ENCODE measurements at places on chromosomes 2 and 18.
A peak's percentile ranks its signal among the peaks of the same experiment; 100 is the strongest.

- DNase-seq = no peak
Measured at GRCh38 chr2:235666213-235666781, 172.5 kb downstream of the AGAP1 start.

- no peak for DNase-seq
Measured at GRCh38 chr18:67636597-67637385, 120.3 kb upstream of the DSEL start.

DNA sequence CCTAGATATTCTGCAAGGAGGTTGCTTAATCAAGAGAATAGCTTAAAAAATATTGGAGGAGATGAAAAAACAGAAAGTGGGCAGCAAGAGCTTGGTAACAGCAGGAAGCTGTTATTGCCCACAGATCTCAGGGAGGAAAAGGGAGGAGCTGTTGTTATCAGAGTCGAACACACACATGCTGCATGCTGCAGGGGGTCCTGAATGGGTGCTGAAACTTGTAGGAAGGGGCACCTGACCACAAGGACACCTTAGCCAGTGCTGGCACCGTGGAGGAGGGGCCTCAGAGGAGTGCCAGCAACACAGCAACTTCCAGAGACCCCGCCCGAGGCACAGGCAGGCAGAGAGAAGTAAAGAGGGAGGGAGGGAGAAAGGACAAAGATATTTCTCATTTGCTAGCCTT, 332.9 kb downstream of the SOCS6 start:
- DNase-seq = no peak

- DNase-seq = no peak
Measured at GRCh38 chr2:177239932-177240630, 24.4 kb downstream of the NFE2L2 start.

DNA sequence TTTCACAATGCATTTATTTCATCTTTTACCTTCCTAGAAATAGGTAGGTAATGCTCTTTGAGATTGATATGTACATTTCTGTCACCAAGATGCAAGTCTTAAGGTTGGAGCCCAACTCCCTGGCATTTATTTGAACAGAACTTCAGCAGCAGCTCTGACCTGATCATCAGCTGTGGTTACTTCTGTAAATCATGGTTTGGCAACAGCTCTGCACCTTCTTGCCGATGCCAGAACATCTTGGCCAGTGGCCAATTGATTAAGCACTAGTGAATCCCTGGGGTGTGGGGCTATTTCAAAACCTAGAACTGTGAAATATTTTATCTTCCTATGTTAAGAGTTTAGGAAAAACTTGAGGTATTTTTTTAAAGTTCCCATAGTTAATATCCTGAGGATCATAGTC, 124.8 kb upstream of the NYAP2 start:
- DNase-seq = no peak

DNA sequence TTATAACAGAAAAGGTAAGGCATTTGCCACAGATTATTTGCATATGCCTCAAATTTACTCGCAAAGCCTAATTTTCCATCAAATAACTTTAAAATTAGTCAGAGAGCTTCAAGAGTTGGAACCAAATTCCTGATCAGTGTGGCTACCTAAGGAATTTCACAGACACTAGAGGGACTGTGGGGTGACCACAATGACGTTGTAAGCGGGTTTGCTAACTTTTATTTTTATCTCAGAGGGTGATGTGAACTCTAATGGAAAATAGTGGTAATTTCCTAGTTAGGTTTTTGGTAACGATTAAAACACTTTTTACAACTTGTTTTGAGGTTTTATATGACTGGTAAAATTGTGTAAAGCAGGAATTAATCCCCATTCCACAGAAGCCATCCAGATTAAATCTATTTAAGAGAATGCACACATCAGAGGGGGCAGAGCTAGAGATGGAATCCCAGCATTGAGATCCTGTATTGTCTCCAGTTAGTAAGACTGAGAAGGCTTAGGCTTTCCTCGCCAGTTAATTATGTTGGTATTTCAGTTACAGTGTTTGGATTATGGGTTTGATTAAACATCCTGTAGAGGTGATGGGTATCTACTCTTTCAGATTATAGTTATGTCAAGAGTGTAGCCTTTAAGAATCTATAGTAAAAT, 129.0 kb downstream of the GPD2 start:
- DNase-seq = no peak

DNA sequence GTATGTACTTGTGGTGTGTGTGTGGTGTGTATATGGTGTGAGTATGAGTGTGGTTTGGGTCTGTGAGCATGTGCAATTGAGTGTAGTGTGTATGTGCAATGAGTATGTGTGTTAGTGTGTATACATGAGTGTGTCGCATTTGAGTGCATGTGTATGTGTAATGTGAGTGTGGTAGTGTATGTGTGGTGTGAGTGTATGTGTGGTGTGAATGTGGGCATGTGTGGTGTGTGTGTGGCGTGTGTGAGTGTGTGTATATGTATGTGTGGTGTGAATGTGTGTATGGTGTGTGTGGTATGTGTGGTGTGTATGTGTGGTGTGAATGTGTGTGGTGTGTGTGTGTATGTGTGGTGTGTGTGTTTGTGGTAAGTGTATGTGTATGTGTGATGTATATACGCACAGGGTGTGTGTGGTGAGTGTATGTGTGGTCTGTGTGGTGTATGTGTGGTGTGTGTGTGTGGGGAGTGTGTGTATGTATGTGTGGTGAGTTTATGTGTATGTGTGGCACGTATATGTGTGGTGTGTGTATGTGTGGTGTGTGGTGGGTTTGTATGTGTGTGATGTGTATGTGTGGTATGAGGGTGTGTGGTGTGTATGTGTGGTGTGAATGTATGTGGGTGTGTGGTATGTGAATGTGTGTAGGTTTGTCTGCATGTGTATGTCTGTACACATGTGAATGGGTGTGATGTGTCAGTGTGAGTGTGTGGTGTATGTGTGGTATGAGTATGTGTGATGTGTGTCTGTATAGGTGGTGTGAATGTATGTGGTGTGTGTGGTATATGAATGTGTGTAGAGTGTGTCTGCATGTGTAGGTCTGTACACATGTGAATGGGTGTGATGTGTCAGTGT, 123.4 kb downstream of the DOCK10 start:
- no peak for DNase-seq

DNA sequence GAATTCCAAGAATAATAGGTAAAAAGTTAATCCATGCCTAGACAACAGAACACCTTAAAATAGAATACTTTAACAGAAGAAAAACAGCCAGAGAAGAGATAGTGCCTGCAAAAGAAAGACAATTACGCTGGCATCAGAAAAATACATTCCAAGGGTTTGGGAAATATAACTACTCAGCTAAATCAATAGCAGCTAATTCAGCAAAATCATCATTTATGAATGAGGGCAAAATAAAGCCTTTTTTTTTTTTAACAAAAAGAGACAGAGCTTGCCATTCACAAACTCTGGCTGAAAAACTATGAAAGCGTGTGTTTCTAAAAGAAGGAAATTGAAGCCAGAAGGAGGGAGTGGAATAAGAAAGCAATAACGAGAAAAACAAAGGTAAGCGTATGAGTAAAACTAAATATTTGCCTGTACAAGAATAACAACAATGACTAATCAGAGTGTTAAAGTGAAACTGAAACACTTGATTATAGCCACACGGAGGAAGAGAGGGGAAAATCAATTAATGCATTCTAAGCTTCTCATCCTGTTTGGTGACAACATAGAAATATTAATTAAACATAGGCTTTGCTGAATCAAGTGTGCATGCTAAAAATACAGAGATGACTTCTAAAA, 90.2 kb downstream of the EHD3 start:
- no peak for DNase-seq

DNA sequence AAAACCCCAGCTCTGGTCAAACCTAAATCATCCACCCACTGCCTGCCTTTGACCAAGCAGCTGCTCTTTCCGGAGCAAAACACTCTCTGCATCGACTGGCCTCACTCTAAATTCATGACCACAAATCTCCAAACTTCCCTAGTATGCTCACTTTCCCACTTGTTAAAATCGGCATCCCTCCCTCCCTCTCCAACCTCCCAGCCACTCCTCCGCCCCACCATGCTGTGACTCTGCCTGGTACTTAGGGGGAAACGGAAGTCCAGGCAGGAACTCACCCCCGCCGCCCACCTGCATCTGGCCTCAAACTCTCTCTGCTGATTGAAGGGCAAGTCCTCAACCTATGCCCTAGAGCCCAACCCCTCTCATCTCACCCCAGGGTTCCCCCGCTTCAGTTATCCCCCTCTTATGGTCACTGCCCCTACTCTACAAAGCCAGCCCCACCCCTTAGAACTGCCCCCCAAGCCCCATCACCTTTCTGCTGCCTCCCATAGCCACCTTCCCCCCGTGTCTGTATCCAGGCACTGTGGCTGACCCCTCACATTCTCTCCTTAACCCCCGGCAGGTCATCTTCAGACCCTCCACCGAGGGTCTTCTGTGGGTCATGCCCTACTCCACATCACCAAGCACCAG, 3.8 kb upstream of the ADRA2B start:
- no peak for DNase-seq

- DNase-seq = no peak
Measured at GRCh38 chr2:205903549-205904129, 182.3 kb downstream of the INO80D start.

DNA sequence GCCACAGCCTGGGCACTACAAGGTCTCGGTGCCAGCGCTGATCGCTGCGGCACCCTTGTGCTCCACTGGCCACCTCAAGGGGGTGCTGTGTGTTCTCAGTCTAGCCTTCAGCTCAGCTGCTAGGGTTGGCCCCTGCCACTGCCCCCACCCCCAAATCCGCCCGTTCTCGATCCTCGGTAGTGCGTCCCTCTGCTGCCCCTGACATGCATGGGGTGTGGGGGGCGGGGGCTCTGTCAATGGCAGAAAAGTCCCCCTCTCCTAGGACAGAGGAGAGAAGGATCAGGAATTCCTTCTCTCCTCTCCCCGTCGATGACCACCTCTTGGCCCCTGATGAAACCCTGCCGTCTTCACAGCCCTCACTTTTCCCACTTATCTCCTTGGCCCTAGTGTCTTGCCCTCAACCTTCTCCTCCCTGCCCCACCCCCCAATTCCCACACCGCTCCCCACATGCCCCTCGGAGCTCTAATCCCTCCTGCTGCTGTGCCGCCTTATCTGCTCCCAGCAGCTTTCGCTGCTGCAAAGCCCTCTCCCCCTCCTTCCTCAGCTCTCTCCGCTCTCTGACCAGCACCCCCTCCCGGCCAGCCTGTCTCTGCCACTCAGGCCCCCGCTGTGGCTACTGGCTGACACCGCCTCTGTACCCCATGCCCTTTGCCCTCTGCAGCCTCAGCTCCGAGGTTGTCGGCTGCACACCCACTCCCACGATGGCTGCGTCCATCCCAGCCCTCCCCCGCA, 4.3 kb upstream of the ASIC4 start:
- no peak for DNase-seq

- DNase-seq = no peak
Measured at GRCh38 chr2:170878066-170878465, 51.0 kb upstream of the GORASP2 start.

DNA sequence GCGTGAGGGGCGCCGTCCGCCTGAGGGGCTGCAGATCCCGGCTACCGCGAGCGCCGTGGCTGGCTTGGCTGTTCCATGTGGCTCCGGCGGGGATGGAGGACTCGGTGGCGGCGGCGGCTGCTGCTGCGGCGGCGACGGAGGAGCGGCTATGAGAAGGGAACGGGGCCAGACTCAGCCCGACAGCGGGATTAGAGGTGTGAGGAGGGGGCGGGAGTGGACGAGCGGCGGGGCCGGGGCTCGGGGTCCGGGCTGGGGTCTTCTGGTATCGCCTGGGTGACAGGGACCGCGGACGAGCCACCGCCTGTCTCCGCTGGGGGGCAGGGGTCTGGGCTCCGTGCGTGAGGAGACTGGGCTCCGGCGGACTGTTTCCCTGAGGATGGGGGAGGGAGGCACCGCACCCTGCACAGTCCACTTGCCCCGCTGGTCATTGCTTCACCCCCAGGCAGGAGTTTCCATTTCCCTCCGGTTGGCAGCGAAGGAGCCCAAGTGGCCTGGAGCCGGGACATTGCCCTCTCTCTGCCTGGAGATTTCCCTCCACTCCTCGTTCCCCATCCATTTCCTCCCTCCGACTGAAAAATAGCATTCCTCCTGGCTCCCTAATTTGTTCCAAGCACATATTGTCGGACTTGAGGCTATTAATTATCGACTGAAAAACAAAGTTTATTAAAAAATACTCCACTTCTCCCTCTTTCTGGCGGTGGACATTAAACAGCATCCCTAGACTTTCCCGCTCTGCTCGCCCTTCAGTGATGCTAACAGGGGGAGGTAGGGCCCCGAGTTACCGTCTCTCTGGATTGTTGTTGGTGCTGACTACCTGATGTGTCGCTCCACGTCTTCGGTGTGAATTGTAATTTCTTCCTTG, 577 bp downstream of the EHBP1 start:
- DNase-seq = peak; percentile 9

- DNase-seq = no peak
Measured at GRCh38 chr2:145483854-145484253, 963.9 kb upstream of the ZEB2 start.

GRCh38 chr2:240575101-240575965, 7.0 kb downstream of the RNPEPL1 start:
- no peak for DNase-seq

- DNase-seq = no peak
Measured at GRCh38 chr18:5627776-5628511, 84.1 kb upstream of the EPB41L3 start.
